A549 treated with Mapracorat at 1 μM for 4 hours (cell line): ENCODE measurements at places on chromosomes 7 and 10. TPM values are rescaled to one million over a fixed set of nuclear protein-coding genes. Genes with fewer than 3 reads are reported as not detected.

Gene ACHE
- 2.1 to 3.9 TPM (median 2.6 TPM) in 5 replicates for total RNA-seq

Gene ARHGEF5
- total RNA-seq: 2.5 to 3.0 TPM (median 2.5 TPM) in 5 replicates

Gene ITIH5
- total RNA-seq: 0.03 to 0.12 TPM (median 0.10 TPM) in 5 replicates

Gene AGR2
- total RNA-seq: 100 to 177 TPM (median 136 TPM) in 5 replicates

Gene IFIT5
- total RNA-seq: 7.6 to 11.6 TPM (median 8.8 TPM) in 5 replicates

Gene ZFAND4
- total RNA-seq: 3.5 to 5.2 TPM (median 4.8 TPM) in 5 replicates

Gene LRGUK
- total RNA-seq: 0.18 to 0.37 TPM (median 0.26 TPM) in 5 replicates

Gene GDF10
- total RNA-seq: 0.06 to 0.07 TPM in 2 of 5 replicates, not detected in the others

Gene TBRG4
- 103 to 112 TPM (median 107 TPM) in 5 replicates for total RNA-seq

Gene CNPY1
- not detected in 5 replicates for total RNA-seq

Gene ACTR3C
- 0.02 to 0.22 TPM in 2 of 5 replicates, not detected in the others for total RNA-seq

Gene SHLD2
- total RNA-seq: 22.9 to 26.7 TPM (median 25.3 TPM) in 5 replicates

Gene CLDN4
- 3.1 to 6.1 TPM (median 3.9 TPM) in 5 replicates for total RNA-seq

Gene GPER1
- 0.98 to 1.5 TPM (median 1.2 TPM) in 5 replicates for total RNA-seq

Gene ZNF736
- total RNA-seq: not detected in 5 replicates
